ENCODE measurements at places on chromosomes 12 and 14.

DNA sequence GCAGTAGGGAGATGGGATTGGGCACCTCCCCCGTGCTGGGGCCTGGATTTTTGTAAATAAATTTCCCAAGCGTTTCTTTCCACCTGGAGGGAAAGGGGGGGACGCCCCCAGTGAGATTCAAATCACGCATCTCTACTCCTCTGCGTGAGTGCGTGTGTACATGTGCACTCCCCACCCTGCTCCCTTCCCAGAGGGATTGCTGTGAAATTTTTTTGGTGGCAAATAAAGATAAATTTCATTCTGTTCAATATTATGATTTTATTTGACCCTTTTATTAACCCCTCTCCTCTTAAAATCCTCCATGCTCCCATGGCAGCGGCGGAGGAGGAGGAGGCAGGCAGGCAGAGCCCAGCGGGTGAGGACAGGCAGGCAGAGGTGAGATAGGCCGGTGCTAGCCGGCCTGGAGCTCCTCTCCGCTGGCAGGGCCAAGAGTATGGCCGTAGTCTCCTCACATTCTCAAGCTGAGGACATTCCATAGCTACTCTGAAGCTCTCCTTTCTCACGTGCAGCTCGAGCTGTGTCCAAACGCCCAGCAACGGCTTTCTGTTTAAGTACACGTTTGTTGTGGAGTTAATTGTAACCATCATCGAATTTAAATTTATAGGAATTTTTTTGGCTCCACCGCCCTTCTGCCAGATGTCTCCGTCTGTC lies 1.5 kb upstream of the HOTAIR start:
- no peak for DNase-seq

- DNase-seq, result no peak
Observed at GRCh38 chr12:53941187-53941586, 2.6 kb downstream of the HOXC13 start.

DNA sequence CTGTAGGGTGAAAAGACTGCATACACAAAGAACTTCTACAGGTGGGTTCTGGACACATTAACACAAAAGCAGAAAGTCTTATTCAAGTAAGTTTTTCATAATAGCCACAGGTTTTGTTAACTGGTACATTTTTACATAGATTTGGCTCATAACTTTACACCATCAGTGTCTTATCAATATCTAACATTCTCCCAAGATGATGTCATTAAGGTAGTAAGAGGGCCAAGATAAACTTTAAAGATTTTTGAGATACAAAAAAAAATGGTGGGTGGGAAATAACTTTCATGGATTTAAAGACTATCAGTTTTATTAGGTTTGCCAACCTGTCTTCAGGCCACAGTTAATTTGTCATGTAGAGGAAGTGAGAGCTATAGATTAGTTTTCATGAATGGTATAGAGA lies 1.7 kb downstream of the SUPT16H start:
- DNase-seq, result no peak

GRCh38 chr12:7832059-7832696 lies 40.5 kb downstream of the SLC2A14 start:
- DNase-seq, result peak; percentile 17

DNA sequence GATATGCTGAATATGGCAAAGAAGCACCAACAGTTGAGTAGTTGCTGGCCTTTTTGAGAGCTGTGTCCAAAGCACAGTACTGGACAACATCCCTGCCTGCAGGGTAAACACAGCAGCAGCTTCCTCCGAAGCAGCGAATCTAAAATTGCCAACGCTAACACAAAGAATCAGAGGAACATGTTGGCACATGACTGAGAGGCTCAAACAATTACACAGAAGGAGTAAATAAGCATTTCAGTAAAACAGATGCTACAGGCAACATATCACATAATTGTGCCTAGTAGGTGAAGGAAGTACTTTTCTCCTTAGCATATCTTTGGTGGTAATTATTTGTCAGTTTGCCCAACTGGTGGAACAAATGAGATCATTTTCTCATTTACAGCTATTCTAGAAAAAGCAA lies 52.1 kb downstream of the KICS2 start:
- no peak for DNase-seq

- DNase-seq, result no peak
Observed at GRCh38 chr12:124443931-124444712, 123.3 kb downstream of the NCOR2 start.

DNA sequence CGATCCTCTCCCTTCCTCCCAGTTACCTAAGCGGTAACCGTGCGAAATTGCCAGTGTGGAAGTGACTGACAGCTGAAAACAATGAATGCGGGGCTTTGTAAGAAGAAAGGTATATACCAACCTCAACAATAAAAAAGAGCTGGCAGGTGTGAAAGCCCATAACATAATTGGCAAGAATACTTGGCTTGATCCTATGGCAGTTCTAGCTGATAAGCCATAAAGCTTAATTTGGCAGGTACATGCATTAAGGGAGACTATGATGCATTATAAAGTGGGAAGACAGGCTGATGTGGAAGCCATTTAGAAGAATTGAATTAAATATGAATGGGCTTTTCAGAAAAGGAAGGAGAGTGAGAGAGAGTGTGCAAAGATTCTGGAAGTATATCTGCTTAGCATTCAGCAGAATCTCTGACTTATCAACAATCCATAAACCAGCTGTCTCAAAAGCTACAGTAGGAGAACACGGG lies 71.3 kb downstream of the CRACR2A start:
- no peak for DNase-seq

- no peak for DNase-seq
Observed at GRCh38 chr12:29310899-29311298, 70.1 kb downstream of the ERGIC2 start.

GRCh38 chr12:108700833-108701541 lies 30.3 kb downstream of the CORO1C start:
- no peak for DNase-seq

GRCh38 chr14:30440961-30441360 lies 118.0 kb upstream of the G2E3 start:
- DNase-seq, result no peak

- DNase-seq, result no peak
Observed at GRCh38 chr14:65351493-65352194, 60.9 kb upstream of the FUT8 start.

DNA sequence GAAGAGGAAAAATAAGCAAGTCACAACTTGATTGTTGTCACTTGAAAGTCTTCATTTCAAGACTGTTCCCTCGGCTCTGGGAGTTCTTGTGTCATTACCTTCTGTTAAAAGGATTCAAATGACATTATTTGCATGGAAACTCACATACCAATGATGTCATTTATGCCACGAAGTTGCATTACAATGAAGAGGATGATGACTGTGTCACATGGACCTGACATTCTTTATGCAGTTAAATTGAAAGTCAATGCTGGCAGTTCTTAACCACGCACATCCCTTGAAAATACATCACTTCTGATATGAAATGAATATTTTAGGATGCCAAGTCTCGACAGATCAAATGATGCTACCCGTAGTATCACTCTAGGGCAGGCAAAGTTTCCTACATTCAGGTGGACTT lies 1069.5 kb downstream of the VRK1 start:
- DNase-seq, result no peak

GRCh38 chr12:104353012-104353981 lies 49.8 kb downstream of the EID3 start:
- DNase-seq, result no peak

GRCh38 chr14:98926801-98927200 lies 345.2 kb downstream of the BCL11B start:
- no peak for DNase-seq

GRCh38 chr14:56195704-56196103 lies 77.5 kb downstream of the PELI2 start:
- DNase-seq, result no peak

DNA sequence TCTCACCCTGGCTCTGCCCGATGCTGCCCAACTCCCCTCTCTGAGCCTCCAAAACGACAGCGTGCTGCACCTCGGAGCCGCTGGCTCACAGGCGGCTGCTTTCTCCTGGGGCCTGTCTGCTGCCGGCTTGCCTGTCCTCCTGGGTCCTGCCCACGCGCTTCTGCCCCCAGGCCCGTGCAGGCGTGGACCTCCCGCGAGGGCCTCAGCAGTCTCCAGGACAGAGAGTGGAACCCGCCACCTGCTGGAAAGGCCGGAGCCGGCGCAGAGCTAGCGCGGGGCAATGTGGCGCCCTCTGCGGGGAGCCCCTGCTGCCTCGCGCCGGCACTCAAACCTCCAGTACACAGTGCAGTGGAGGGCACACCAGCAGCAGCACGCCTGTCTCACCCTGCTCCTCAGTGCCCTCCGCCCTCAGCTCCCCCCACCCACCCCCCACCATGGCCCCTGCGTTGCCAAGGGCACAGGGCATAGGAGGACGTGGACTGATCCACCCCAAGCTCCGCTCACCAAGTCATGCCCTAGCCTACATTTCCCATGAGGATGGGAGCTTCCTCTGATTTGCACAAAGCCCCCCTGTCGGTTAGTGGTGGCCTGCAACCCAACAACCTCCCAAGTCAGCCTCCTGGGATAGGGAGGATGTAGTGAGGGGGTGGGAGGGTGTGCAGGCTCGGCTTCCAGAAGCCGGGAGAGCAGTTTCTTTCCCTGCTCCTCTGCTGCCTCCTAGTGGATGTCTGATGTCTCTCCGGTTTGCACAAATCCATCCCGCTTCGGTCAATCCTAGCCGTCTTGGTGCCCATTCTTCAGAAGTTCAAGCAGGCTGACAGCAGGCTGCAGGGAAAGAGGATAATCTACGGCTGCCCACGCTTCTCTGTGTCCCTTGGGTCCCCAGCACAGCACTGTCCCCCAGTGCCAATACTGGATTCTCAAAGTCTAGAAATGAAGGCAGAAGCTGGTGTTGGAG lies 25.2 kb downstream of the KRT8 start:
- peak; percentile 93 for DNase-seq

DNA sequence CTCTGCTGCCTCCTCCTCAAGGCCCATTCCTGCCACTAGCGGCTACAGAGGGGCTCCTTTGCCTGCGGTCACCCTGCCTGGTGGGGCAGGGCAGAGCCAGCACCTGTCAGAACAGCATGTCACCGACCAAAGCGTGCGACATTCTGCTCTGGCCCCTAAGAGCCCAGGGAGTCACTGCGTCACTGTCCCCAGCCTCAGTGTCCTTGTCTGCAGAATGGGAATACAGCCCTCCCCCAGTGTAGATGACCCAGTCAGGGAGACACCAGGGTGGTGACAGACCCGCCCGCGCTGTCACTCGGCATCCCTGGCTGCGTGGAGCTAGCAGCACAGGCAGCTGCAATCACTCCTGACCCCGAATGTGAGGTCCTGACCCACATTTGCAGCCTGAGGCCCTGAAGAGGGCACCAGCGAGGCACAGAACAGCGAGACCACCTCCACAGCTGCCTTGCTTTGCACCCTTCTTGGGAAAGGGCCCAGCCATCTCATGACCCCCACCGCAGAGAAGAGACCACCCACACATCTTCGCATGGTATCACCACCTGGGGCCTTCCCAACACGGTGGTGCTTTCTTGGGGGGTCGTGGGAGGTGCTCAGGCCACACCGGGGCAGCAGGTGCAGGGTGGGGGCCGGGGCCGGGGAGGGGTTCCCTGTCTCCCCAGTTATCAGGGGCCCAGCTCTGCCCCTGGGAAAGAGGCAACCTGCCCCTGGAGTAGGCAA lies 2.5 kb downstream of the AHNAK2 start:
- no peak for DNase-seq

- DNase-seq, result no peak
Observed at GRCh38 chr14:99809360-99809759, 16.1 kb downstream of the EML1 start.

DNA sequence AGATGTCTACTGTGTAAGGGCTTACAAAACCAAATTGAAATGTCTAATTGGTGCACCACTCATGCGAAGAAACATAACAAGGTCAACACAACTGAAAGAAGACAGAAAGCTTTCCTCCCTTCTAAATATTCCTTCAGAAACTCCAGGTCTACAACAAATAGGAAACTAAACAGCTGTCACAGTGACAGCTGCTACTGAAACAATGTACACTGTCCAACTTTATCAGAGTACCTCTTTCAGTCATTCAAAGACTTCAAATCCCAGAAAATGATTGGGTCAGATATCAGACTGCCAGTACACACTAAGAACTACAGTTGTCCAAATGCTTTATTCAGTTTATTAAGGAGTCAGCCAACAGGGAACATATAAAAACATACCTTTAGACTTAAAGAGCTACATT lies 35.2 kb downstream of the CEP128 start:
- DNase-seq, result no peak

GRCh38 chr12:75882421-75882820 lies 149.2 kb downstream of the PHLDA1 start:
- no peak for DNase-seq

GRCh38 chr12:124094733-124095132 lies 121.7 kb downstream of the ZNF664 start:
- DNase-seq, result no peak

DNA sequence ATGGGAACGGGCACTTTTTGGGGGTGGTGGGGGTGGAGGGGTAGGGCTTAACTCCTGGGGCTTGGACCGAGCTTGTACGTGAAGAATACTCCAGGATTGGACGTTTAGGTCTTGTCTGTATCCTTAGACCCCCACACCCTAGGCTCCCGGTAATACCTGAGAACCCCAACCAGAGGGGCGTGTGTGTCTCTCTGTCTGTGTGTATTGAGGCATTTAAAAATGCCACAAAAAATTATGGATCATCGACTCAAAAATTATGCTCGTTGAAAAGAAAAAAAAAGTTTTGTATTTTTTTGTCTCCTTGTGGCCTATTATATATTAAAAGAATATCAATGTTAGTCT lies 459 bp downstream of the PPFIBP1 start:
- DNase-seq, result no peak

- DNase-seq, result no peak
Observed at GRCh38 chr14:100679707-100680438, 46.8 kb upstream of the DLK1 start.

DNA sequence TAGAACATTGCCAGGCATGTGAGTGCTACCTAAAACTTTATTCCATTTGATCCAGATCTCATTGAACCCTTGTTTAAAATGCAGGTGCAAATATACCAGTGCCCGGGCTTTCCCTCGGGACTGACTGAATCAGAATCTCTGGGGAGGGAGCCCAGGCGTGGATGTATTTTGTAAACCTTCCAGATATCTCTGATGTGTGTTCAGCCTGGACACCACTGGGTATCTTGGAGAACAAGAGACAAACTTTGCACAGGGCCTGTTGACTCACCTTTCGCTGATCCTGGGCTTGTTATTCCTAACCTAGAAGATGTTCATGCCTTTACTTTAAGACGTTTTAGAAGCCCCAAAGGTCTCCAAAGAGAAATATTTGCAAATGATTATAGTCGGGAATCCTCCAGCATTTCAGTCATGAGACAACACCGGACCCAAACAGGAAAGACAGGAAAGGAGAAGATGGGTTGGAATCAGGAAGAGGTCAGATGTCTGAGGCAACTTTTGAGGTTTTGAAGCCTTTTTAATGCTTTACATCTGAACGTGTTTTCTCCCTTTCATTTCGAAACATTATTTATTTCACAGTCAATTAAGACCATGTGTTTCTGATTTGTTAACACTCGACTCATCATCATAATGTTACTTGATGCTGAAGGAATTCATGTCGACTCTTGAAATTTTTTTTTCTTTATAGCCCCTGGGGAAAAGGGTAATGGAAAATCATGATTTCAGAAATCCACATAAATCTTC lies 118.6 kb downstream of the PLXNC1 start:
- no peak for DNase-seq

DNA sequence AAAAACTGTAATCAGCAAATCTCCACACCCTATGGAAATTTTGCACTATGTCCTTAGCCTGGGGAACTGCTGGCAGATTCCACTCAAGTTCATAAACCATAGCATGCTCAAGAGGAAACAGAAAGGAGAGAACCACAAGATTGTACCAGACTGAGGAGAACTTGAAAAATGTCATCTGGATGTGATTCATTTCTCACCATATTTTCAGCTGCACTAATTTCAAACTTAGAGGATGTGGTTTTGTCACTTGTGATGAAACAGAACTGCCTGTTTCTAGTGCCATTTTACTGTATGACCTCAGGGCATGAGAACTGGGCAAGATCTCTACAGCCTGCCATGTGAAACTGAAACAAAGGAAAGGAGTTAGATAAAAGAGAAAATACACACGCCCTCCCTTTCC lies 1493.1 kb upstream of the FLRT2 start:
- no peak for DNase-seq
